Lower lobe of right lung (tissue), 2 donors: ENCODE measurements at places on chromosomes 6 and 20. TPM values are rescaled to one million over a fixed set of nuclear protein-coding genes. Genes with fewer than 3 reads are reported as not detected.

Gene CALHM6
- total RNA-seq: 9.1 TPM

Gene DEFB119
- total RNA-seq: not detected

Gene HLA-DRB5
- 279 TPM for total RNA-seq

Gene TINAG
- total RNA-seq: not detected

Gene SOX4
- total RNA-seq: 19.6 TPM

- no peak overlapping the region for H3K4me3 ChIP-seq
- no peaks in the 10 kb centered on the region for H3K27me3 ChIP-seq
- no peak for DNase-seq
- H3K4me1 ChIP-seq: no peaks in the 10 kb centered on the region
Measured at GRCh38 chr6:104240865-104241264, 618.9 kb downstream of the HACE1 start.

DNA sequence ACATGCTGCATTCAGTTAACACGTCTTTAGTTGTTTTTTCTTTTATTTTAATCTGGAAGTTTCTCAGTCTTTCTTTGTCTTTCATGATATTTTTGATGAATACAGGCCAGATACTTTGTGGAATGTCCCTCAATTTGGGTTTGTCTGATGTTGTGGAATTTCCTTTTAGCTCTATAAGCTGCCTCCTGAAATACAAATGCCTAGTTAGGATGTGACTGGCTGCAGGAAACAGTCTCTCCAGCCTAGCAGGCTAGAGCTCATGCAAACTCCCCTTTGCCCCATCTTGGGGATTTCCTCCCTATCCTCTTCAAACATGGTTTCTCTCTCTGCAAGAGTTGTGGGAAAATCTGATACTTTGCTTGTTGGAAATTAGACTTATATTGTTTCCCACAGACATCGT is 89.3 kb upstream of the JAG1 start:
- no peaks in the 10 kb centered on the region for H3K4me1 ChIP-seq
- H3K36me3 ChIP-seq: no peaks in the 10 kb centered on the region
- H3K27ac ChIP-seq: no peak overlapping the region
- H3K27me3 ChIP-seq: no peaks in the 10 kb centered on the region
- no peak overlapping the region for H3K4me3 ChIP-seq
- no peak for DNase-seq

- H3K4me3 ChIP-seq: no peak overlapping the region
- no peaks in the 10 kb centered on the region for H3K4me1 ChIP-seq
- no peak for DNase-seq
- no peak overlapping the region for H3K27ac ChIP-seq
- H3K36me3 ChIP-seq: no peaks in the 10 kb centered on the region
- peaks cover 14% of the 10 kb centered on the region for H3K27me3 ChIP-seq
Measured at GRCh38 chr6:165820934-165821333, 157.9 kb upstream of the PDE10A start.

GRCh38 chr6:17712576-17712975 is 5.9 kb upstream of the NUP153 start:
- H3K4me3 ChIP-seq: no peak overlapping the region
- H3K27ac ChIP-seq: no peak overlapping the region
- no peaks in the 10 kb centered on the region for H3K27me3 ChIP-seq
- H3K4me1 ChIP-seq: no peaks in the 10 kb centered on the region
- H3K36me3 ChIP-seq: no peaks in the 10 kb centered on the region

- no peak overlapping the region for H3K27ac ChIP-seq
- H3K27me3 ChIP-seq: no peaks in the 10 kb centered on the region
- DNase-seq: peak; percentile 16
- no peak overlapping the region for H3K4me3 ChIP-seq
- H3K4me1 ChIP-seq: peaks cover 67% of the 10 kb centered on the region
- peaks cover 48% of the 10 kb centered on the region for H3K36me3 ChIP-seq
Measured at GRCh38 chr20:62914436-62914835, 11.9 kb downstream of the DIDO1 start.

GRCh38 chr20:19992996-19993908 is 23.9 kb upstream of the NAA20 start:
- H3K27me3 ChIP-seq: no peaks in the 10 kb centered on the region
- DNase-seq: no peak
- no peak overlapping the region for H3K4me3 ChIP-seq

DNA sequence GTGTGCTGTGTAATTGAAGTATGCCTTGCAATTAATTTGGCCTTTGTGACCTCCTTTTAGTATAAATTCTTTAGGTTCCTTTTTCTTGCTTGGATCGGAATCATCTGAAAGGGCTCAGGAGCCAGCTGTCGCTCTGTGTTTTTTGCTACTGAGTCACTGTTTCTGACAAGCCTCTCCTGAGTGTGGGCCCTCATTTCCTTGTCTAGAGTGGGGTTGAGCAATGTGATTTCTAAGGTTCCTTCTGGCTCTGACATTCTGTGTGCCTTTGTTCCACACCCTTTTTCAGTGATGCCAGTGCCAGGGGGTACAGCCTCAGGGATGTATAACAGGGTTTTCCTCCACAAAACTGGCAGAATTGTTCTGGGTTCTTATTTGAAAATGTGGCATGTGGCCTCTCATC is 26.5 kb downstream of the DAAM2 start:
- H3K36me3 ChIP-seq: no peaks in the 10 kb centered on the region
- no peak for DNase-seq
- no peak overlapping the region for H3K4me3 ChIP-seq
- H3K27me3 ChIP-seq: no peaks in the 10 kb centered on the region
- H3K27ac ChIP-seq: peak overlapping the region; percentile 56
